ENCODE measurements at places on chromosomes 7 and 10.

DNA sequence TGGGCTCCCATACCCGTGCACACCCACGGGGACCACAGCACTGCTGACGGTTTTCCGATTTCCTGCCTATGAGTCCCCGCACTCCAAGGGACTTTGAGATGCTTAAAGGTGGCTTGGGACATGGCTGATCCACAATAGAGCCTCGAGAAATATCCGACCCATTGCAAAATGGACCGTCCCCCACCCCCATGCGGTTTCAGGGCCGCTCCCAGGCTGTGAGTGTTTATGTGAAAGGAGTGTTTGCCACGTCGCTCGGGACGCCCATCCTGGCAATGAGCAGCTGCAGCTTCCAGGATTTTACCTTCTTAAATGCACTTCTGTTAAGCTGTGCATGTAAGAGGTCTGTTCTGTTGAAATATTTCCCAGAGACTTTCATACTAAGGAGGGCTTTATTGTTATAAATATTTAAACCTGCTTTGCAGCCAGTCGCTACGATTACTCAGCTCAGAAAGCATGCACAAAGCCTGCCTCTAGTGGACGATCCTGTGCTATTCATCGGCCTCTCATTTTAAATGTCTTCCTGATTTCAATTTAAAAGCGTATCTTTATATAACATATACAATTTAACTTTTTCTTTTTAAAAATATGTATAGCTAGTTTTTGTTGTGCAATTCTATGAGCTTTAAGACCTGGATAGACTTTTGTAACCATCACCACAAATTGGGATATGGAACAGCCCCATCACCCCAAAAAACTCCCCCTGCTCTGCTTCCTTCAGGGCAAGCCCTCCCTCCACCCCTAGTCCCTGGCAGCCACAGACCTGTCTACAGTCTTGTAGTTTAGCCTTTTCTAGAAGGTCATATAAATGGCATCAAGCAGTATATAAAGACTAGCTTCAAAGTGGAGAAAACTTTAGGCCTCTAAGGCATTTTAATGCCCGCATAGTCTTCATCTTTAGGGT is 418.3 kb downstream of the PAXIP1 start:
- no peaks in the 10 kb centered on the region for H3K36me3 ChIP-seq
- no peak overlapping the region for H3K27ac ChIP-seq
- H3K27me3 ChIP-seq, result peaks cover 3% of the 10 kb centered on the region
- H3K4me3 ChIP-seq, result no peak overlapping the region
- DNase-seq, result no peak
- H3K4me1 ChIP-seq, result no peaks in the 10 kb centered on the region

DNA sequence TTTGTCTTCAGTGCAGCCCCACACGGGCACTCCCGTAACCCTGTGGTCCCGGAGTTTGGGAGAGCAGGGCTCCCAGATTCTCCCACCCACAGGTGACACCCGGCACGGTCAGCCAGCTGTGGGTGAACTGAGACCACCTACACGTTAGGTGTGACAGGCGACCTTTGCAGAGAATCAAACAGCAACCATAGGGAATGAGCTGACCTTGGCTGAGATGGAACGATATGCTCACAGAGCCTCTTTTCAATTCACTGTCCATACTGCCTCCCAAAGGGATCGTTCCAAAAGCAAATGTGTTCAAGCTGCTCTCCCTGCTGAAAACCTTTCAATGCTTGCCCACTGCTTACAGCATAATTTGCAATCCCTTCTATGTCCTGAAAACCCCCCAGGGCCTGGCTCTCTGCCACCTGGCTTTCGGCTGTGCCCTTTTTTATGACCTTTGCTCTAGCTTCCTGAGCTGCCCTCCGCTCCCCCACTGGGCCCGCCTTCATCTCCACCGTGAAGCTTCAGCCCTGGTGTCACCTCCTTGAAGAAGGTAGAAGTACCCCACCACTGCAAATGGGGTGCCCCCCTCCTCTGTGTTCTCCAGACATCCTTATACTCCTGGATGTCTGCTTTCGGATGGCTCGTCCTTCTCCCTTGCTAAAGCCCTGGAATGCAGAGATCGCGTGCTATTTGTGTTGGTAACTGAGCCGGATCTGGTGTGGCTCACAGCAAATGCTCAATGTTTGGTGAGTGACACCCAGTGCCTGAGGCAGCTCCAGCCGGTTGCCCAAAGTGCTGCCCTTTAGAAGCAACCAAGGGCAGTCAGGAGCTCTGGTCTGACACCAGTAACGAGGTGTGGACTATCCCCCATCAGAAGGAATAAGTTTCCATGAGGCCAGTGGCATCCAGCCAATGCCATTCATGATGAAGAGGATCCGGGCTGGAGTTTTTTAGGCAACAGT is 90.4 kb downstream of the KIAA1549 start:
- no peaks in the 10 kb centered on the region for H3K36me3 ChIP-seq
- no peak for DNase-seq
- H3K27me3 ChIP-seq, result no peaks in the 10 kb centered on the region
- H3K4me1 ChIP-seq, result peaks cover 11% of the 10 kb centered on the region
- no peak overlapping the region for H3K27ac ChIP-seq
- no peak overlapping the region for H3K4me3 ChIP-seq

DNA sequence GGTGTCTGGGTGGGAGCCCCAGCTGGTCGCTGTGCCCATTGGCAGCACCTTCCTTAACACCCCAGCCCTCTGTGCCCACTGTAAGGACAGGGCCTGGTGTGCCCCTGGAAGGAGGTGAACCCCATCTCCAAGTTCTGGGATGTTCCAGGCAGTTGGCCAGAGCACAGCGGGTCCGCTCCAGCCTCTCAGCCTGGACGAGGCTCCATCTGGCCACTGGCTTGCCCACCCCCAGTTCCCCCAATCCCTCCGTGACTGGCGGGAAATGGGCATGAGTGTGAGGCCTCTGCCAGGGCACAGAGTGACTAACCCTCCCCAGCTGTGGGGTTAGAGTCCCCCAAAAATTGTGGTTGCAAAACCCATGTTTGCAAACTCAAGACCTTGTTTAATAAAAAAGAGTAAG is 15.6 kb downstream of the GRIFIN start:
- peaks cover 7% of the 10 kb centered on the region for H3K27me3 ChIP-seq
- H3K4me1 ChIP-seq, result peaks cover 2% of the 10 kb centered on the region
- no peak for DNase-seq
- H3K4me3 ChIP-seq, result no peak overlapping the region

- H3K27ac ChIP-seq, result no peak overlapping the region
- H3K4me3 ChIP-seq, result no peak overlapping the region
- no peaks in the 10 kb centered on the region for H3K27me3 ChIP-seq
These were observed 25.1 kb downstream of the ZMIZ1 start for GRCh38 chr10:79093658-79094411.

DNA sequence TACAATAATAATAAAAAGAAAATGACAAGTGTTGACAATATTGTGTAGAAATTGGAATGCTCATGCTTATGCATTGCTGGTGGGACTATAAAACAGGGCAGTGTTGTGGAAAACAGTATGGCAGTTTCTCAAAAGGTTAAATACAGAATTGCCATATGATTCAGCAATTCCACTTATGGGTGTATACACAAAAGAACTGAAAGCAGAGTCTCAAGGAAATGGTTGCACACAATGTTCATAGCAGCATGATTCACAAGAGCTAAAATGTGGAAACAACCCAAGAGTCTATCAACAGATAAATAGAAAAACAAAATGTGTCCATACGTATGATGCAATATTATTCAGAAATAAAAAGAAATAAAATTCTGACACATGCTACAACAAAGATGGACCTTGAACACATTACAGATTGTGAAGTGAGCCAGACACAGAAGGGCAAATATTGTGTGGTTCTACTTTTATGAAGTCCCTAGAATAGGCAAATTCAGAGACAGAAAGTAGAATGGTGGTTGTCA is 64.8 kb upstream of the GRM8 start:
- no peak overlapping the region for H3K4me3 ChIP-seq
- H3K27ac ChIP-seq, result no peak overlapping the region
- DNase-seq, result no peak

DNA sequence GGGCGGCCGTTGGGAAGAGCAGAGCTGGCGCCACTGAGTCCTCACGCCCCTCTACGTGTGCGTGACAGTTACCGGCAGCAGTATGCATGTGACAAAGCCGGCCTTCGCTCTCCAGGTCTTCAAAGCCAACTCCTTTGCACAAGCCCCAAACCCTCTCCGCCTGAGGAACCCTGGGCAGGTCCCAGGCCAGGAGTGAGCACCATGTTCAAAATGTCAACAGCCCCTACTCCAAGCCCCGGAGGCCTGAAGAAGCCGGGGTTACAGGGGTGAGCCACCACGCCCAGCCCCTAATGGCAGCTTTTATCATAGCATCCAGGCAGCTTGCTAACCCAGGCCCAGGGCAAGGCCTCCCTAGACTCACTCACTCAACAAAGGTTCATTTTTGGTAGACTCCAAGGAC is 70.8 kb downstream of the OAT start:
- no peaks in the 10 kb centered on the region for H3K27me3 ChIP-seq
- H3K36me3 ChIP-seq, result no peaks in the 10 kb centered on the region
- no peak for DNase-seq
- no peak overlapping the region for H3K4me3 ChIP-seq

DNA sequence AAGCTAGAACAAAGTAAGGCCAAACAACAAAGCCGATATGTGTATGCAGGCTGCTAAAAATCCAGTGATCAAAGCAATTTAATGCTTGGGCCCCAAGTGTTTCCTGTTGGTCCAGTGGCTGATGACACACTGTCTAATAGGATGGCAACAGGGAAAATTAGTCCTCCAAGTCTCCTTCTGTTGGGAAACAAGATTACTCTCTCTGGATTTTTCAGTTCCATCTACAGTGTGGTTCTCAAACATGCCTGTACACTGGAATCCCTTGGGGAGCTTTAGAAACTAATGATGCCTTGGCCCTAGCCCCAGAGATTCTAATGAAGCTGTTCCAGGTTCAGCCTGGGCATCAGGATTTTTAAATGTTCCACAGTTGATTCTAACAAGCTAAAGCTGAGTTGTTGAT is 198.7 kb downstream of the AHR start:
- no peaks in the 10 kb centered on the region for H3K36me3 ChIP-seq
- H3K27ac ChIP-seq, result no peak overlapping the region
- no peak for DNase-seq
- no peaks in the 10 kb centered on the region for H3K27me3 ChIP-seq
- H3K4me1 ChIP-seq, result peaks cover 4% of the 10 kb centered on the region
- no peak overlapping the region for H3K4me3 ChIP-seq

All from activated naive CD8-positive, alpha-beta T cell treated with anti-CD3 and anti-CD28 coated beads for 36 hours (primary cell).